ENCODE measurements at places on chromosomes 2 and 18.

DNA sequence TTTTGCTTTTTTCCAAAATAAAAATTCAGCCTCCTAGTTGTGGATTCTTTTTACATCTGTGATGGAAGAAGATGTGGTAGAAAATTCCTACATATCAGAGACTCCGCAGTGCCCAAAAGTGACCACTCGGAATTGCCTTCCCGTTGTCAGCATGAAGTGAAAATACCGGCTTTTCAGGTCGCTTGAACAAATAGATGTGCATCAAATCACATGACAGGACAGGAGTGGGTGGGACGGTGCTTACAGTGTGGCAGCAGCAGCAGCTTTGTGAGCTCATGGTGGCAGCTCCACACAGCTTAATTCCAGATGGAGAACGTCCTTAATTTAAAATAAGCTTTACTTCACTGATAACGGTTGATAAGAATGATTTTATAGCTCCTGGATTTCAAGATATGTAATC, 20.3 kb downstream of the SALL3 start:
- H3K27me3 ChIP-seq, result peaks cover 1% of the 10 kb centered on the region
- H3K27ac ChIP-seq, result peak overlapping the region; percentile 1
- H3K4me1 ChIP-seq, result peaks cover 28% of the 10 kb centered on the region
- DNase-seq, result no peak
- H3K36me3 ChIP-seq, result no peaks in the 10 kb centered on the region

- peaks cover 29% of the 10 kb centered on the region for H3K27me3 ChIP-seq
- no peak overlapping the region for H3K27ac ChIP-seq
- peaks cover 2% of the 10 kb centered on the region for H3K4me1 ChIP-seq
- DNase-seq, result no peak
Measured at GRCh38 chr2:132562245-132562644, 107.8 kb downstream of the LYPD1 start.

DNA sequence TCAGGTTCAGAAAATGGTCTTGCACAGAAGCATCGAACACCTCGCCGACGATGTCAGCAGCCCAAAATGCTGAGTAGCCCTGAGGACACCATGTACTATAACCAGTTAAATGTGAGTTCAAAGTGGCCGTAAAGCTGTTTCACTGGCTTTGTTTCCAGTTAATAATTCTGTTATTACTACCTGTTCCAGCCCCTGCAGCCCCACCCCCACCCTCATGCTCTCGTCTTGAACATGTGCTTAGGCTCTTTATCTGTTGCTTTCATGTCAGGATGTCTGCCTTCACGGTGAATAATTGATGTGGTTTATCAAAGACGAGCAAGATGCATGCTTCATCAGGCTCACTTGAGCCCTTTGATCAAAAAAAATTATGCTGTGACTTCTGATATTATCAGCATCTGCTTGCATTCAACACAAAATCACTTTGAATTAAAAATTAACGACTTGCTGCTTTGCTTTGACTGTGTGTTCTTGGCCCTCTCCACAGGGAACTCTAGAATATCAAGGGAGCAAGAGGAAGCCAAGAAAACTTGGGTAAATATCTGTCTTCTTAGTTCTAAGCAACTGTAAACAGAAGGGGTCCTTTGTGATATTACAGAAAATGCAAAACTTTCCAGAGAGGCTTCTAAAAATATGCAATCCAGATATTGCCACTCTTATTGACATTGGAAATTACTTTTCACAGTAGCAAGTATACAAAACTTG, 63.4 kb upstream of the SP5 start:
- peaks cover 45% of the 10 kb centered on the region for H3K4me1 ChIP-seq
- H3K36me3 ChIP-seq, result peaks cover 4% of the 10 kb centered on the region
- peak overlapping the region; percentile 7 for H3K4me3 ChIP-seq
- H3K27me3 ChIP-seq, result no peaks in the 10 kb centered on the region
- DNase-seq, result no peak

DNA sequence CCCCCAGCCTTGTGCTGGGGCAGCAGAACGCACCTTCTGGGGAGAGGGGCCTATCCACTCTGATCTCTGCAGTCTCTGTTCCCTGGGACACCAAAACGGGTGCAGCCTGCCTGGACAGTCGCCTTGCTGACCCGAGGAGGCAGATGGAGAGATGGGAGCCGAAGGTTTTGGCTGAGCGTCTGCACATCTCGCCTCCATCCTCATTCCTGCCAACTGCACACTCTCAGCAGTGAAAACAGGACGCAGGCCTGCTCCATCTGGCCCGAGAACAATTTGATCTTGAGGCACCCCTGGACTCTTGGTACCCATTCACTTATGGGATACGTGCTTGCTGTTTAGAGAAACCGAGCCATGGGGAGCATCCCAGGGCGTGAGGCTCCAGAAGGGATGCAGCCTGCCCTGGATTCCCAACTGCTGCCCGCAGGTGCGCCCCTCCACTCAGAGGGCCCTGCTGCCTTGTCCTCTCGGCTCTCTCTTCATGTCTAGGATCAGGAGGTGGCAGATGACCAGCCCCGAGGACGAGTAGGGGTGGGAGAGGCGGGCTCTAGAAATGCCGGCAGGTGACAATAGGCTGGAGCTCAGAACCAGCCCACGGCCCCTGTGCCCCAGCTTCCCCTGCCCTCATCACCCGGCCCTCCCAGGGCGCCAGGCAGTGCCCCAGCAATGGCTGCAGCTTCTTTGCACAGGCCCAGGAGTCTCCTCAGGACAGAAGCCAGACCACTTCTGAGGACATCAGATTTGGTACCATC, 9.1 kb upstream of the SEMA4C start:
- H3K4me3 ChIP-seq, result no peak overlapping the region
- no peaks in the 10 kb centered on the region for H3K27me3 ChIP-seq

- peaks cover 22% of the 10 kb centered on the region for H3K27me3 ChIP-seq
- no peak for DNase-seq
- H3K36me3 ChIP-seq, result no peaks in the 10 kb centered on the region
- peaks cover 6% of the 10 kb centered on the region for H3K4me1 ChIP-seq
Measured at GRCh38 chr2:238706163-238706562, 141.7 kb upstream of the TWIST2 start.

DNA sequence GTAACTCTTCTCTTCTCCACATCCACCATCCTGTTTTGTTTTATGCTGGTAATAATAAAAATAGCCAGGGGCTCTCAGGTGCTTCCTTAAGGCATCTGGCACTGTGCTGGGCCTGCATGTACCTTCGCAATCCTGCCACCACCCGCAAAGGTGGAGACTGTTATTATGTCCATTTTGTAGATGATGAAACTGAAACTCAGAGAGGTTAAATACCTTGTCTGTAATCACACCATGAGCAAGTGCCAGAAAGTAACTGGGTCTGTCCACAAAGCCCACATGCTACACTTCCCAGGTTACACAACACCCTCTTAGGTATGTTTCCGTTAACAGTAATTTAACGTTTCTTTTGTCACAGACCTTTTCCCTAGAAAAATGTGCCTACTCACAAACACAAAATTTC, 27.0 kb downstream of the NRP2 start:
- no peak overlapping the region for H3K27ac ChIP-seq
- no peaks in the 10 kb centered on the region for H3K27me3 ChIP-seq
- no peak overlapping the region for H3K4me3 ChIP-seq
- peaks cover 38% of the 10 kb centered on the region for H3K4me1 ChIP-seq
- DNase-seq, result no peak
- H3K36me3 ChIP-seq, result no peaks in the 10 kb centered on the region

GRCh38 chr2:9905413-9905812, 46.1 kb upstream of the GRHL1 start:
- peaks cover 12% of the 10 kb centered on the region for H3K4me1 ChIP-seq
- no peak overlapping the region for H3K4me3 ChIP-seq
- DNase-seq, result no peak
- H3K27ac ChIP-seq, result peak overlapping the region; percentile 72
- peaks cover 15% of the 10 kb centered on the region for H3K36me3 ChIP-seq

- DNase-seq, result no peak
- H3K36me3 ChIP-seq, result no peaks in the 10 kb centered on the region
- no peaks in the 10 kb centered on the region for H3K4me1 ChIP-seq
- H3K27ac ChIP-seq, result no peak overlapping the region
Measured at GRCh38 chr2:88813612-88814011, 122.1 kb downstream of the RPIA start.

GRCh38 chr2:207338610-207339009, 172.9 kb upstream of the KLF7 start:
- DNase-seq, result no peak
- peaks cover 15% of the 10 kb centered on the region for H3K4me1 ChIP-seq
- no peak overlapping the region for H3K4me3 ChIP-seq
- H3K36me3 ChIP-seq, result no peaks in the 10 kb centered on the region
- no peaks in the 10 kb centered on the region for H3K27me3 ChIP-seq

GRCh38 chr2:168954256-168954655, 53.2 kb downstream of the G6PC2 start:
- no peak for DNase-seq
- H3K4me3 ChIP-seq, result no peak overlapping the region
- no peaks in the 10 kb centered on the region for H3K4me1 ChIP-seq
- no peak overlapping the region for H3K27ac ChIP-seq

DNA sequence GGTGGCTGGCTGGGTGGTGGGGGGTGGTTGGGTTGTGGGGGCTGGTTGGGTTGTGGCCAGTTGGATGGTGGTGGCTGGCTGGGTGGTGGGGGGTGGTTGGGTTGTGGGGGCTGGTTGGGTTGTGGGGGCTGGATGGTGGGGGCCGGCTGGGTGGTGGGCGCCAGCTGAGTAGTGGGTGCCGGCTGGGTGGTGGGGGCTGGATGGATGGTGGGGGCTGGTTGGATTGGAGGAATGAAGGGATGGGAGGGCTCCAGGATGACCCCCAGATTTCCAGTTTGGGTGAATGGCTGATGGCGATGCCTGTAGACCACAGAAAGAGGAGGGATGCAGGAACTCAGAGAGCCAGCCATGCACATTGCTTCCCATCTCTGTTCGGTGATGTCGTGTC, 26.8 kb upstream of the GPR17 start:
- H3K4me3 ChIP-seq, result no peak overlapping the region
- H3K4me1 ChIP-seq, result peaks cover 10% of the 10 kb centered on the region
- peaks cover 5% of the 10 kb centered on the region for H3K27me3 ChIP-seq
- no peak for DNase-seq

DNA sequence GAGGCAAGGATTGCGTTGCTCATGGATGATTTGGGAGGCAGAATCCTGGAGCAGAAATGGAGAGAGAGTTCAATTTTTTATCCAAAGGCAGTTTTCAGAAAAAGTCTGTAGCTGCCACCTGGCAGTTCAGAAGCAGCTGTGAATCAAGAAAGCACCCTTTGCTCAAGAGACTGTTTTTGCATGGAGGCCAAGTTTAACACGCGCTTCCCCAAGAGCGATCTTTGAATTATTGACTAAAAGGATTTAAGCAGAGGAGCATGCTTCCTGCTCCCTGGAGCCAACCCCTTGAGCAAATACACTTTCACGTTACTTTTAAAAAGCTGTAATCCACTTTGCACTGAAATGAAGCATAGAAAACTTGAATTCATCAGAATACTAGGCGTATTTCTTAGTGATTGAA, 252.4 kb downstream of the RNF144A start:
- peaks cover 10% of the 10 kb centered on the region for H3K27me3 ChIP-seq
- H3K27ac ChIP-seq, result no peak overlapping the region
- no peak overlapping the region for H3K4me3 ChIP-seq
- no peak for DNase-seq

GRCh38 chr2:204157684-204158083, 221.1 kb downstream of the ICOS start:
- H3K27ac ChIP-seq, result no peak overlapping the region
- no peak for DNase-seq
- no peaks in the 10 kb centered on the region for H3K27me3 ChIP-seq
- no peaks in the 10 kb centered on the region for H3K36me3 ChIP-seq
- H3K4me3 ChIP-seq, result no peak overlapping the region

GRCh38 chr2:177731384-177731783, 338.8 kb downstream of the AGPS start:
- no peaks in the 10 kb centered on the region for H3K27me3 ChIP-seq
- DNase-seq, result no peak
- peaks cover 3% of the 10 kb centered on the region for H3K36me3 ChIP-seq
- H3K4me1 ChIP-seq, result peaks cover 80% of the 10 kb centered on the region
- H3K27ac ChIP-seq, result peak overlapping the region; percentile 96

GRCh38 chr18:4454537-4455112, 482 bp downstream of the DLGAP1 start:
- peaks cover 11% of the 10 kb centered on the region for H3K4me1 ChIP-seq
- peak; percentile 45 for DNase-seq
- H3K27me3 ChIP-seq, result peaks cover 88% of the 10 kb centered on the region
- no peaks in the 10 kb centered on the region for H3K36me3 ChIP-seq
- no peak overlapping the region for H3K27ac ChIP-seq

DNA sequence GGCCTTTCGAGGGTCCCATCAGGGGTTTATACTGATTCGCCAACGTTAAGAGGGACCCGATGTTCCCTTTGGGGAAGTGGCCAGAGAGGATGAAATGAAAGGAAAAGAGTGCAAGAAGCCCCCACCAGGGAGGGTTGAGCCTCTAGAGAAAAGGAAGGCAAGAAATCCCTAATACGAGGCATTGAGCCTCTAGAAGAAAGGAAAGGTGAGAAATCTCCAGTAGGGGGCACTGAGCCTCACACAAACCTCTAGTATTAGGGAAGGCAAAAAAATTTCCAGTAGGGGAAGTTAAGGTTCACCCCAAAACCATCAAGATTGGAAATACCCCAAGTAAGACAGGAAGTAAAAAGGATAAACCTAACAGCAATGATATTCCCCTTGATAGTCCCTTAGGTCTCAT, 9.8 kb upstream of the SAP130 start:
- no peak for DNase-seq
- no peak overlapping the region for H3K27ac ChIP-seq
- no peaks in the 10 kb centered on the region for H3K27me3 ChIP-seq
- H3K4me1 ChIP-seq, result peaks cover 8% of the 10 kb centered on the region
- H3K4me3 ChIP-seq, result no peak overlapping the region

DNA sequence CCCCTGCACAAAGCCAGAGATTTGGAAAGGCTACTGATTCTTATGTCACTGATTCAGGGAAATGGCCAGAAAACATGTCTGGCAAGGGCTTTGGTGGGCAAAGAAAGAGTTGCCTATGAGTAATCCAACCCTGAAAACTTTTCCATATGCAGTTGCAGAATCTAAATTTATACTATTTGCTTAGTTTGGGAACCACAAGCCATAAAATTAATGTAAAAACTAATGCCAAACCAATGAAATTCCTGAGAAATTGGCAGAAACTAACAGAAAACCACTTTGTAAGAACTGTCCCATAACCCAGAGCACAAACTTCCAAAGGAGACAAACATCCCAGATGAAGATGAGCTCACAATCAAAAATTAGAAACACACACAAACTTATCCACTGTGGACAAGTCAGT, 48.8 kb downstream of the TCF4 start:
- no peak overlapping the region for H3K4me3 ChIP-seq
- no peaks in the 10 kb centered on the region for H3K27me3 ChIP-seq
- H3K36me3 ChIP-seq, result peaks cover 11% of the 10 kb centered on the region
- H3K27ac ChIP-seq, result no peak overlapping the region
- DNase-seq, result no peak
- peaks cover 27% of the 10 kb centered on the region for H3K4me1 ChIP-seq

- H3K27ac ChIP-seq, result no peak overlapping the region
- no peaks in the 10 kb centered on the region for H3K36me3 ChIP-seq
- peaks cover 31% of the 10 kb centered on the region for H3K27me3 ChIP-seq
- no peaks in the 10 kb centered on the region for H3K4me1 ChIP-seq
- DNase-seq, result no peak
Measured at GRCh38 chr2:157933160-157933920, 57.2 kb upstream of the ACVR1 start.
